ENCODE measurements at places on chromosomes 7 and 10.

- DNase-seq, result no peak
Observed at GRCh38 chr10:77409697-77410471, 227.7 kb downstream of the KCNMA1 start.

- DNase-seq, result no peak
Observed at GRCh38 chr10:65419629-65420028, 1506.2 kb upstream of the LRRTM3 start.

DNA sequence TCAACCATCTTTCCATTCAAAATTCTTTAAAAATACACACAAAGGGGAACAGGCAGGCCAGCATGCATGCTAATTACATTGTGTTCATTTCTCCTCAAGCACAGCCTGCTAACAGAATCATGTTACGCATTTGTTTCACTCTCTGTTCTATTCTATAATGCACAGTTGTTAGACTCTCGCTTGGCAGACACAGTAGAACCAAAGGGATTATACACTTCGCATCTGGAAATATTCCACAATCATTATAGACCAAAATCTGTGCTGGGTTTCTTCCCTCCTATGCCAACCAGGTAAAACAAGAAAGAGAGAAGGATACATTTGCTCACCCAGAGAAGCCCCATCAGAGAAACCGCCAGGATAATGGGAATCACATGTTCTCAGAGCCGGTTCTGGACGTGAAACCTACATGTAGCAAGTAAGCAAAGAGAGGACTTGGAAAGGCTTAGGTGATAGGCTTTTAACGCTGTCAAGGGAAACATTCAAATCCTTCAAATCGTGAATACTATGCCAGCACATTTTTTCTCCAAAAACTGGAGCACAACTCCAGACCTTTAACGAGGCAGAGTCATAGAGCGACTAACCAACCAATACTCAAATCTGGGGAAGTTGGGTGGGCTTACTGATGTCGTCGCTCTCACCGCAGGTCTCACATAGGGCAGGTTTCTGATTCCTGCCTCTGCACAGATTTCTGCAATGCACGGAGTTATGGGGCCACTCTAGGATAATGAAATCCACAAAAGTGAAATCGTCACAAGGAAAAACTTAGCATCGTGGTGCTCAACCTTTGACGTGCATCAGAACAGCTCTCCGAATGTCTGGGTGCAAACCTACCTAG lies 380.5 kb upstream of the AUTS2 start:
- DNase-seq, result peak; percentile 72

DNA sequence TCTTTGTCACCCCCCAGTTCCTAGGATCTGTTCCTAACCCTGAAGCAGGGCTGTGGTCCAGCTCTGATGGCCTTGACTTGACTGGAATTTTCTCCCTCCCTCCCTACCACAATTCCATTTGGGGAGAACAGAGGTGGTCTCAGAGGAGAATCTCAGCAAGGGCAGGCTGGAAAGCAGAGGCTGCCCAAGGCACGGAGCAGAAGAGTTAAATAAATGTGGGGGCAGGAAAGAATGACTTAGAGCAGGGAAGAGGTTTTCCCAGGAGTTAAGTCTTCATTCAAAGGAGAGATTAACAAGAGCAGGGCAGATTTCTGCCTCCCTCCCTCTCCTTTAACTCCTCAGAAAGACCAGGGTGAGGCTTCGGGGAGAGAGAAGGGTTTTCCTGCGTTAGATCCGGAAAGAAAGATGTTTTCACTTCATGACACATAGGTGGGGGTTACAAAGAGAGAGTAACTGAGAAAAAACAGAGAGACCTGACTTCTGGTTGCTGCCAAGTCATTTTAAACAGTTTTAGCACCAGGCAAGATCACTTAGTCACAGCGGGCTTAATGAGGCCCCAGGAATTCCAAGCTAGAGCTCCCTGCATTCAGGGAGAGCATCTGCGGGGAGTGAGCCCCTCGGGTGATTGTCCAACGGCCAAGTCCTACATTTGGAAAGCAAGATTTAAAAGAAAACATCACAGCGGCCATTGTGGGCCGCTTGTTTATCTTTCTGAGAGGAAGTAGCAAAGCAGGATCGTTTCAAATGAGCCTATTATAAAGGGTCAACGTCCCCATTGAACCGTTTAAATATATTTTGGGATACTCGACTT lies 78.7 kb downstream of the ARHGAP22 start:
- peak; percentile 66 for DNase-seq

- peak; percentile 86 for DNase-seq
Observed at GRCh38 chr10:87095236-87095945, 385 bp downstream of the SHLD2 start.

- no peak for DNase-seq
Observed at GRCh38 chr7:4731803-4732202, 43.6 kb upstream of the AP5Z1 start.

DNA sequence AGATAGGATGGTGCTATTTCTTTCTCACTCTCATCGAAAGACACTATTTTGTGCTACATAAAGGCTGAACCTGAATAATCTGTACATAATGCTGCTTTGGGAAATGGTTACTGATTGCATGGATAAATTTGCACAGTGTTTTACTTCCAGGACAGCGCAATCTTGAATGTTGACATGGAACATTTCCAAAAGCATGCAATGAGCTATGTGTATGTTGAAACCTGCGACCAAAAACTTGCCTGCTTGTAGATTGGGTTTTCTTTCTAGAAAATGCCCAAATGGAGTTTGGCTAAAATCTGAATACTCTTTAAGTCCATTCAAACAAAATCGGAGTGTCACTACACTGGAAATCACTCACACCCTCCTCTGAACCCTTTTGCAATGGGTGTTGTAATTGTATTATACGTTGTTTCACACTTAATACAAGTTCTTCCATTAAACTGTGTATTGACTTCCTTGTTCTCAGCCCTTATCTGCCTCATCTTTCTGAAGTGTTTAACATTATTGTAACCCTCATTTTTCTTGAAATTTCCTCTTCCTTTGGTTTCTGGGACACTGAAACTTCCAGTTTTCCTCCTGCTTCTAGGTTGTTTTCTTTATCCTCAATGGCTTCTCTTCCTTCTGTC lies 73.7 kb upstream of the CAPZA2 start:
- no peak for DNase-seq

DNA sequence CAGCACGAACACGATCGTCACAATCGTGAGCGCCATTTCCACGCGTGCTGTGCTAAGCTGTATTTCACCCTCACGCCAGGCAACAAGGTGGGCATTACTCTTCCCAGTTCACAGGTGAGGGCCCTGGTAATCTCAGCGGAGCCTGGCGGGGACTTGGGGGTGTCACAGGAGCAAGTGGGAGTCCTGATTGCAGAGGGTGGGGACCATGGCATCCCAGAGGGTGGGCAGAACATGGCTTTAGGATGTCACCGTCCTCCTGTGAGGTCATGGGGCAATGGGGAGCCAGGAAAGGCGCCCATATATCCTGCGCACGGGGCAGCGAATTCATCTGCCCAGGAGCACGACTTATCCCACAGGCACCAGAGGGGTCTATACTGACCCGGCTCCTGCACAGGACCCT lies 489.8 kb downstream of the DNAJB6 start:
- DNase-seq, result no peak
